ENCODE measurements at places on chromosomes 2 and 18.
A peak's percentile ranks its signal among the peaks of the same experiment; 100 is the strongest.

- no peak for DNase-seq
These were observed 1795.7 kb upstream of the PIK3C3 start for GRCh38 chr18:40159141-40160017.

DNA sequence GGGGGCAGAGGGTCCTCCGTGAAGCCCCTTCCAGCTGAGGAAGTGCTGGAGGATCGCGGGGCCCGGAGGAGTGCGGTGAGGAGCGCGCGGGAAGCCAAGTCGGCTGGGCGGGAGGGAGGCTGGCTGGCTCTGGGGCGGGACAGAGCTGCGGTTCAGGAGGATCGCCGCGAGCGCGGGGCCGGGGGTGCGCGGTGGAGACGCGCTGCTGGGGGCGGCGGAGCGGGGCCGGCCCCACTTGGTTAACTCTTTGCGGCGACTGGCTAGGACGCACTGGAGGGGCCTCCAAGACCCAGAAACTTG lies 464 bp downstream of the CYBRD1 start:
- peak; percentile 42 for DNase-seq

- DNase-seq, result no peak
These were observed 298.3 kb upstream of the RBMS1 start for GRCh38 chr2:160791884-160792283.

DNA sequence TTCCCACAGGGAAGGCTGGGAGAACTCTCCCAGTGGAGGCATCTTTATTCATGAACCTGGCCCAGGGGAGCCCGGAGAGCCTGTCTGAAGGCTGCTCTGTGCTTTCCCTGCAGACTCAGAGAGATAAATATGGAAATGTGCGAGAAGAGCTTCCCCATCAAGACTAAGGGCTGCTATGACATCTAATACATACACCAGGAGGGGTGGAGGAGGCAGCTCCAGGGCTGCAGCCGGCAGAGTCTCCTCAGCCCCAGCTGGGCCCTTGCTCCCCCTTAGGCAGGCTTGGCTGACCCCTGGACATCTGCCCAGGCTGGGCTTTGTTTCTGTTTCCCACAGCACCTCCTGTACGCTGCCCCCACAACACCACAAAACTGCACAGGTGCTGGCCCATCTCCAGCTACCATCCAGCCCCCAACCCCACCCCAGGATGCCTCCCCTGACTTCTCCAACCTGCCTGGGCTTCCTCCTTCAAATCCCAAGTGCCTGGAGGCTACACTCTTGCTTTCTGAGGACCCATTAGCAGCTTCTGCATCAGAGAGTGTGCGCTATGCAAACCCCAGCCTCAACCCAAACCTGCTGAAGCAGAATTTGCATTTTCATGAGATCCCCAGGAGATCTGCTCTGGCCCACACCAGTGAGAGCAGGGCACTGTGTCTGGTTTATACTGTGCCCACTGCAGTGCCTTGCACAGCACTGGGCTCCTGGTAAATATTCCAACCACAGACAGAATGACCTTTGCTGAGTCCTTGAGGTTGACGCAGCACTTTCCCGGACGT lies 96.8 kb downstream of the VSNL1 start:
- no peak for DNase-seq

DNA sequence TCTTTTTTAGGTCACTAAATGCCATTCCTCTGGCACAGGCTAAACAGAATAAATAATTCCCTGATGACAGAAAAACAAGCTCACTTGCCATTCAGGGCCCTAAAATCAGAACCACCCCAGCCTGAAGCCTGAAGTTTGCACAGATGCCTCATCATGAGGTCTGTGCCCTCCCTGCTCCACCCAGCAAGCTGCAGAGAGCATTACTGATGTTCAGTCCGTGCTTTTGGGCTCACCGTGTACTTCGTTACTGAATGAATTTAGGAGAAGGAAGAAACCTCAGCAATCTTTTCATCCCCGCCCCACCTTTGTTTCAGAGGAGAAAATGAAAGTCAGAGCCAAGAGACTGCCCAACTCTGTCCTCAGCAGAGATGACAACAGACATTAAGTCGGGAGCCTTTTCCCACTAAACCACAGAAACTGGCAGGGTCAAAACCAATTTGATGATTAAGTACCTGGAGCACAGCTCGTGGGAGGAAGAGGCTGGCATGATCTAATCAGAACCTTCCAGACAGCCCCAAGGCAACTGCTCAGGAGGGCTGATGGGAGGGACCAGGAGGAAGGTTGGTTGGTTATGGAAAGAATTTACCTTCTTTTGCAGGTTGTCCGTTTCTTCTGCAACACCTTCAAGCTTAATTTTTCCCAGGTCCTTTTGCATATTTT lies 122.7 kb downstream of the LAMA1 start:
- no peak for DNase-seq

GRCh38 chr18:22250591-22250996 lies 81.2 kb downstream of the GATA6 start:
- no peak for DNase-seq

DNA sequence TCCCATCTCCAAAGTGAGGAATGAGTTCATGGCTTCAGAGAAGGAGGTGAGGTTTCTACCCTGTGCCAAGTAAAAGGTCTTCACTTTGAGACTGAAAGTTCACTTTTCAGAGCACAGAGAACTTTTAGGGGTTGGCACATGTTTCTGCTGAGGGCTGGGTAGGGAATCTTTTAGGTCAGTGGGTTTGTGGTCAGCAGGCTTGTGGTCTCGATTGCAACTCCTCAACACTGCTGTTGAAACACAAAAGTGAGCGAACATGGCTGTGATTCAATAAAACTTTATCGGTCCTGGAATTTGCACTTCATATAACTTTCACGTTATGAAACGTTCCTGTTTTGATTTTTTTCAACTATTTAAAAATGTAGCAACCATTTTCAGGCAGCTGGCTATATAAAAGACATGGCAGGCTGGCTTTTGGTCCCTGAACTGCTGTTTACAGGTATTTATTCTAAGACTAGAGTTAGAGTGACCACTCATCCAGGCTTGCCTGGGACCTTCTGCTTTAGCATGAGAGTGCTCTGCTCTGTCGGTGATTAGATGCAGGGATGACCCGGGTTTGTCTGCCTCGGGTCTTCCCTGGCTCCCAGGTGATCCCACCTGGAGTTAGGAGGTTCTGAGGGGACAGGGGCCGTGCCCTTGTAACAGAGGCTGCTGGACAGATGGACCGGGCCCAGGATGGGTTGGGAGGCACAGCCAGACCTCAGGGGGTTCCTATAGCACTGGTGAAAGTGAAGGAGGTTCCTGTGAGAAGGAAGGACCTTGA lies 62.7 kb upstream of the TAF1B start:
- no peak for DNase-seq

GRCh38 chr2:128726911-128727310 lies 408.2 kb upstream of the HS6ST1 start:
- no peak for DNase-seq

- no peak for DNase-seq
These were observed 95.8 kb downstream of the PAX3 start for GRCh38 chr2:222203041-222203440.
